ENCODE measurements at places on chromosomes 7 and 10.

GRCh38 chr10:132534391-132535064, 3.1 kb upstream of the INPP5A start:
- DNase-seq, result no peak

DNA sequence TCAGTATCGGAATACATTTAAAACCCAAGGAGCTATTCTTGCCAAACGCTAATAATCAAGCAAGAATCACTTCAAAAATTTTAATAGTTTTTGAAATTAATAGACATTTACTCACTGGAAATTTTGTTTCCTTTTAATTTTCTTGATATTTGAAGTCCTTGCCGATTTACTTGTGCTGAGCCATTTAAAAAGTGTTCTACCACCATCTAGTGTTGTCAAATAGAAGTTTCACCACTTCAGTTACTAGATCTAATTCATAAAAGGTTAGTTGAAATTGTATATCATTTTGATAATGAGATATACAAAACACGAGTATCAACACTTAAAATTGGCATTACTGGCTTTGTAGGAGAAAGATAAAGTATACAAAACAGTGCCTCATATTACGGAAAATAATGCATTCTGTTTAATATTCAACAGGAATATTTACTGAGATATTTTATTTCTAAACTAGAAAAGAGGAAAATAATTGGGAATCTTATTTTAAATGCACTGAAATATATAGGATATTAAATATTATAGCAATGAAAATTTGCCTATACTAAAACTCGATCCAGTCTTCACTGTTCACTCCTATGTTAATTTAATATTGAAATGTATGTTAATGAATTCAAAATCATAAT, 664.8 kb upstream of the SEMA3D start:
- DNase-seq, result no peak

GRCh38 chr10:73732931-73733623, 11.1 kb upstream of the SEC24C start:
- no peak for DNase-seq

DNA sequence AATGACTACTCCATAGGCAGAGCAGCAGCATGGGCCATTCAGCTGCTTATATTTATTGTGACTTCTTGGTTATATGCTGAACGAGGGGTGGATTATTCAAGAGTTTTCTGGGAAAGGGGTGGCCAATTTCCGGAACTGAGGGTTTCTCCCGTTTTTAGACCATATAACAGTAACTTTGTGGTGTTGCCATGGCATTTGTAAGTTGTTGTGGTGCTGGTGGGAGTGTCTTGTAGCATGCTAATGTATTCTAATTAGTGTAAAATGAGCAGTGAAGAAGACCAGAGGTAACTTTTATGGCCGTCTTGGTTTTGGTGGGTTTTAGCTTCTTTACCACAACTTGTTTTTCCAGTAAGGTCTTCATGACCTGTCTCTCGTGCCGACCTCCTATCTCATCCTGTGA, 139.6 kb downstream of the KLF6 start:
- DNase-seq, result no peak

DNA sequence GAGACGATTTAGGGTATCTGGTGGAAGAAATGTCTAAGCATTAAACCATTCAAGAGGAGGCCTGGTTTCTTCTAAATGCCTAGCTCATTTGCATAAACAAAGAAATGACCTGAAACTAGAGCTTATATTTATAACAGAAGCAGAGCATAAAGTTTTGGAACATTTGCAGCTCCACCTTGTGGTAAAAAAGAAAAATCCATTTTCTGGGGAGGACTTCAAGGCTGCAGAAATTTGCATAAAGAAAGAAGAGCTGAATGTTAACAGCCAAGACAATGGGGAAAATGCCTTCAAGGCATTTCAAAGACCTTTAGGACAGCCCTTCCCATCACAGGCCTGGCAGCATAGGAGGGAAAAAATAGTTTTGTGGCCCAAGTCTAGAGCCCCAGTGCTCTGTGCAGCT, 362.0 kb downstream of the ZNF248 start:
- no peak for DNase-seq

- no peak for DNase-seq
Observed at GRCh38 chr7:29105752-29106668, 40.3 kb downstream of the CPVL start.

GRCh38 chr10:97714401-97715258, 1.1 kb downstream of the MARVELD1 start:
- no peak for DNase-seq

GRCh38 chr7:157544226-157544625, 207.4 kb downstream of the DNAJB6 start:
- DNase-seq, result no peak

- DNase-seq, result peak; percentile 62
Observed at GRCh38 chr7:7566651-7567611, at the start of gene MIOS. Gene MIOS (plus strand): TSS chr7:7566884. CDS start chr7:7572476, 5,592 bp downstream.

- DNase-seq, result no peak
Observed at GRCh38 chr7:79823246-79823951, 311.2 kb upstream of the GNAI1 start.

DNA sequence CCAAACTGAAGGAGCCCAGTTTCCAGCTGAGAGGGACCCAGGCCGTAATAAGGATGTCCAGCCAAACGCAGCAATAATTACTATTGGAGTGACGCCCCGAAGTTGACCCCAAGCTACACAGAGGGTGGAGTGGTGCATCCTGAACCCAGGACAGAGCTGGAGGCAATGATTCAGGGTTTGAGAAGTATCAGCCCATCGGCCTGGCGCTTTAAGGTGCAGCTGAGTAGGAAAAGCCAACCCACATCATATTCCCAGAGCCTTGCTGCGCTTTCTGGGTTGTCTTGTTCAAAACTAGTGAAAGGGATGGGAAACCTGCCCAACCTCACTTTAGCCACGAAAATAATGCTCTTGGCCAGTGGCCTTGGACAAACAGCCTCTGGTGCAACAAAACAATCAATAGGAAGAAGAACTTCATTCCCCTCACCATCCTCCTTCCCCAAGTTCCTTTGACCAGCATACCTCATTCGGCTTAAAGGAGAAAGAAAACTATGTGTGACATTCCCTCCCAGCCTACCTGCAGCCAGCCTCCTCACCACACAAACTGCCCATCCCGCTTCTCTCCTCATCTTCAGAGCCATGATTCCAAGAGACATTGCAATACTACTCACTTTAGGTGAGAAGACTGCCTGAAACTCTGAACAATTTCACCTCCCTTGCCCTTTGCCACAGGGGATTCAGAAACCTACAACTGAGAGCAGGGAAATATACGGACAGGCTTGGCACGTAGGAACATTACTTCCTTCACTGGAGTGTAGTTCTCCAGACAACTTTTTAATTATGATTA, 217.2 kb upstream of the MKLN1 start:
- no peak for DNase-seq

DNA sequence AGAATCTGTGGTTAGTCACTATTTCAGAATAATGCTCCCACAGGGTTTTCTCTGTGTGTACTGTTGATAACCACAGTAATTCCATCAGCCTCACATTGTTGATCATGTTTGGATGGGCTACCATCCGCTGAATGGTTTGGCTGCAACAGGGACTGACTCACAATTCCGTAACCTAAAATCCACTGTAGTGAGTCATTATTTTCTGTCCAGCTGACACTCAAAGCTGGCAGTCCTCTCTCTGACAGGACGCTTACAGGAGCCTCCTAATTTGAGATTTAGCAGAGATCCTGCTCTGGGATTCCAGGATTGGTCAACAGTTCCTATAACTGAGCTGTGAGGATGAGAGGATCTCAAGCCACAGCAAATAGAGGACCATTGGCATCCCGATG, 32.7 kb downstream of the VWA2 start:
- no peak for DNase-seq

GRCh38 chr10:131145756-131146155, 165.8 kb downstream of the TCERG1L start:
- DNase-seq, result no peak

- DNase-seq, result no peak
Observed at GRCh38 chr7:37815671-37816371, 32.6 kb upstream of the NME8 start.

GRCh38 chr10:27297844-27298521, 57.4 kb upstream of the ACBD5 start:
- DNase-seq, result no peak

- no peak for DNase-seq
Observed at GRCh38 chr7:155795951-155796350, 16.3 kb downstream of the SHH start.

GRCh38 chr10:88386821-88387773, 196.0 kb downstream of the RNLS start:
- DNase-seq, result no peak

GRCh38 chr7:68984306-68984705, 614.0 kb upstream of the AUTS2 start:
- no peak for DNase-seq

DNA sequence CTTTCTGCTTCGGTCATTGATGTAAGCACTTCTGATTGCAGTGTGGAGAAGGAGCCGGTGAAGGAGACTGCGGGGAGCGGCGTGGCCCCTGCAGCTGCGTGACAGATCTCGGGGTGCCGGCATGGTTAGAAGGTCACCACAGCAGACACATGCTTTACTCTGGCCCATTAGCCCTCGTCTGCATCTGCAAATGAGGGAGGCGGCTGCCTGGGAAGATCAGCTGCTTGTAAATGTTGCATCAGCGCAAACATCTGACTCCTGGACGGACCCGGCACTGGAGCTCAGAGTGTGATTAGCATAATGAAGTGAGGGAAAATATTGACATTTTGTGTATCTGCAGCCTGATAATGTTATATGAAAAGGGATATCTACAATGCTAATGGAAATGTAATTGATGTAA, 30.5 kb upstream of the MNX1 start:
- no peak for DNase-seq

DNA sequence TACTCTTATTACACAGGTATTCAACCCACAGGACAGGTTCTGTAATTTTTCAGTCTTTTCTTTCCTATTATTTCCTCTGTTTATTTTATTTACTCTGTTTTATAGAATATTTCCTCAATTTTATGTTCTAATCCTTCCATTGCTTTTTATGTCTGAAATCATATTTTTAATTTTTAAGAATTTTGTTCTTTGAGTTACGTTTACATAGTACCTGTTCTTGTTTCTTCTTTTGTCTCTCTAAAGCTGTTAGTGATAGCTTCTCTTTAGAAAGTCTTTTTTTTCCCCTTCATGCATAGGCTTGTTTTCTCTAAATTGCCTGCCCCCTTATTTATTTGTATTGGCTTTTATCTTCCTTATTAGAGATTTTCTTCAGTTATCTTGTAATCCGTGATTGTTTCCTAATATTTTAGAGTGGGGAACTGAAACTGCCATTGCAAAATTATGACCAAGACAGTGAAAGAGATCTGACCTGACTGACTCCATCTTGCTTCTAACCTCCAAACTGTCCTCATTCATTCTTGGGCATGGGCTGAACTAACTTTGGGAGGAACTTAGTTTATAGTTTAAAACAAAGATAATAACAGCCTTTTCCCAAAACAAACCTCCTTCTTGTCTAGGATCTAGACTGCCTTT, 187.6 kb downstream of the PFKFB3 start:
- DNase-seq, result no peak

GRCh38 chr7:131797841-131798240, 241.4 kb upstream of the PODXL start:
- DNase-seq, result no peak

DNA sequence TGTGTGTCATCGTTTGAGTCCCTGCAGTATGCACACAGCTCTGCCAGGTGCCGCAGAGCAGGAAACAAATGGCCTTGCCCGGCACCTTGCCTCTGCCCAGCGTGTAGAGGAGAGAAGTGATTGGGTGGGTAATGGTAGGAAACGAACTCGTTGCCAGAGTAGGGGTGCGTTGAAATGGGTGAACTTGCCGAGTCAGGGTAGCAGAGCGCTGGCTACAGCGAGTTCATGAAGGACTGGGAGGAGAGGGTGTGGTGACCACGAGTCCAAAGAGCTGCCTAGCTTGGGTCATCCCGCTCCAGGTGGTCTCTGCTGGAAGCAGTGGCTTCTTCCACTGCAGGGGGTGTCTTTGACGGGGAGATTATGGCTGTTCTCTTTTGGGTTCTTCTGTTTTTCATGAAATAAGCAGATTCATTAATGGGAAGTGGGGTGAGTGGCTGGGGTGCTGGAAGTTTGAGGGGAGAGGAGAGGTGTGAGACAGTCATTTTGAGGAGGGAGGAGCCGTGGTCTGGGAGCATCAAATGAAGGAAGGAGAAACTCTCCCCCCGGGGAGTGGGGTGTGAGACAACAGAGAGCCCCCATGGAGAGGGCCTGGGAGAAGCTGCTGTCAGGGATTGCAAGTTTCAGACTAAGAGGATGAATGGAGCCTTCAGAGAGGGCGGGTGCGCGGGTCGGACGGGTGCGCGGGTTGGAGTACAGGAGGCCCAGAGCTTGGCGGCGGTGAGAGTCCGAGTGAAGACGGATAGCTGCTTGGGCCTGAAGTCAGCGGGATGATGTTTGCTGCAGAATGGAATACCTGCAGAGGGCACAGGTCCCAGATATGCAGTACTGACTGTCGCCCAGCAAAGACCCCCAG, 26.2 kb downstream of the PPP2R2D start:
- no peak for DNase-seq

DNA sequence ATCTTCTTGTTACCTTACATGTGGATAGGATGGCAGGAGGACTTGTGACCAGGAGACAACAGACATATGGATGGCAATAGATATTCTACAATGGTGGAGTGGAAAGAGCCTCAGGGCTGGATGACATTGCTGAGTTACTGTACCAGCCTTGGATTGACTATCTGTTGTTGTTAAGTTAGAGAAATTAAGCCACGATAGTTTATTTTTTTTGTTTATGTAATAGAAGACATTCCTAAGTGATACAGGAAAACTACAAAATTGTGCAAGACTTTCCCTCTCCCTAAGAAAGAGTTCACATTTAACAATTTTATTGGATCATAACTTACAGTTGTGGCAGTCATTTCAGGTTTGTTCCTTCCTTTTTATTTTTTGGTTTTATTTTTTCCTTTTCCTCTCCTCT, 230.7 kb upstream of the CACNA2D1 start:
- no peak for DNase-seq

- DNase-seq, result no peak
Observed at GRCh38 chr7:81884817-81885216, 115.0 kb upstream of the HGF start.

- no peak for DNase-seq
Observed at GRCh38 chr7:111954474-111955381, 251.5 kb downstream of the DOCK4 start.

GRCh38 chr10:133241501-133242205, 4.0 kb downstream of the VENTX start:
- DNase-seq, result no peak

GRCh38 chr7:123665157-123665556, 9.5 kb downstream of the LMOD2 start:
- DNase-seq, result no peak

DNA sequence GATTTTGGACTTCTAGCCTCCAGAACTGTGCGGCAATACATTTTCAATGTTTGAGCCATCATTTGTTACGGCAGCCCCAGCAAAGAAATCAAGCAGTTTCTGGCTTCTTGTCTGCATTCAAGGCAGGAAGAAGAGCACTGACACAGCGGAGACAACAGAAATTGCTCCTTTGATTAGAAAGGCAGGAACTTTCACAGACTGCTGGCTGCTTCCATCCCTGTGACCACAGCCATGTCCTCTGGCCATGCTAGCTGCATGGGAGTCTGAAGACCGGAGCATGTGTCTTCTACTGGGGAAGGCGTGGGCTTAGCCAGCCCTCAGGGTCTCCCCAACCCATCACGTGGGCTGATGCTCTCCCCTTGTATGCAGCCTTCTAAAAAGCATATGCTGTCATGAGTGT, 19.1 kb downstream of the C10orf71 start:
- DNase-seq, result no peak

Measured in activated naive CD4-positive, alpha-beta T cell (primary cell).